Inflammatory macrophage treated with lipopolysaccharide for 1 hour (primary cell): ENCODE measurements at places on chromosomes 7 and 10.

- no peak for DNase-seq
Measured at GRCh38 chr7:90777041-90777440, 180.9 kb downstream of the CDK14 start.

- no peak for DNase-seq
Measured at GRCh38 chr7:131897790-131898165, 341.4 kb upstream of the PODXL start.

- DNase-seq = no peak
Measured at GRCh38 chr7:84055904-84056605, 138.5 kb downstream of the SEMA3A start.

GRCh38 chr7:6505685-6506559 lies 45.3 kb downstream of the GRID2IP start:
- DNase-seq = no peak

DNA sequence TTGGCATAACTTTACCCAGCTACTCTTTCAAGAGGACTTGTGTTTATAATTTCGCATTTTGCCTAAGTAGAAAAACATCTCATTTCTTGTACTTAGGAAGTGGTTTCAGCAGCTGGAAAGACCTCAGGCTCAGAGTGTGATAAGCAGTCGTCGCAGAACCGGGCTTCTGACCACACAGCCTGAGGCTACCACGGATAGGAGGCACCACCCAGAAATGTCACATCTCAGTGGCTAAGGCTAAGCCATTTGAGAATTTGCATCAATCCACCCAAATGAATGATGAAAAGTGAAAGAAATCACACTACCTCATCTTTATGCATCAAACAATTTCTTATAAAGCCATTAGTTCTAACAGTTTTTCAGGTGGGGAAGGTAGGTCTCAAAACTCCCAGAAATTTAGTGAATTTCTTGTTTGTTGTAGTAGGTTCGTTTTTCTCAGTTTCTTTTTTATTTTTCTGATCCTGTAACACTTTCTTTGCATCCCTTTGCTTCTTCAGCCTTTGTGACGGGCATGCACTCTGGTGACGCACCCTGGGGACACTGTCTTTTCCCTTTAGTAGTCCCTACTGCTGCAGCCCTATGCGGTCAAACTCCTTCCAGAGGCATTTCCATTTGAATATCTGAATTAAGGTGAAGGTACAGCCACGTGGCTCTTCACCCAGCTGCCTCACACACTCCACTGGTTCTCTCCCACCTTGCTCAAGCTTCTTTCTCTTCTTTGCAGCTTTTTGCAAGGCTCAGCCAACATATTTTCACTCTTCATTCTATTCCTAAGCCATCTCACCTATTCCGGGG lies 68.5 kb downstream of the MAP3K8 start:
- no peak for DNase-seq

- DNase-seq = no peak
Measured at GRCh38 chr10:116175231-116175630, 97.8 kb downstream of the GFRA1 start.

DNA sequence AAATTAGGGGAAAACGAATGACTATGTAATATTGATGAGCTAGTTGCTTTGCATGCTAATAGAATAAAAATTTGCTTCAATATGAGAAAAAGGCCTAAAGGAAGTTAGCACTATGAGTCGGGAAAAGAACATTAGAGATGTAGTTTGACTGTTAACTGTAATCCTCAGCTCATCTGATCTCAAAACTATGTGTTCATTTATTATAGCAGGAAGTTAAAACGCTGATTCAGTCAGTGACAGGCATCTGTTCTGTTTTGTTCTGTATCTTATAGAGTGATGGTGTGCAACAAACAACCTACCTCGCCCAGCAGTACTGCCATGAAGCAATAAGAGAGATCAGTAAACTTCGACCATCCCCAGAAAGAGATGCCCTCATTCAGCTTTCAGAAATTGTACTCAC lies 48.6 kb downstream of the PDSS1 start:
- no peak for DNase-seq

DNA sequence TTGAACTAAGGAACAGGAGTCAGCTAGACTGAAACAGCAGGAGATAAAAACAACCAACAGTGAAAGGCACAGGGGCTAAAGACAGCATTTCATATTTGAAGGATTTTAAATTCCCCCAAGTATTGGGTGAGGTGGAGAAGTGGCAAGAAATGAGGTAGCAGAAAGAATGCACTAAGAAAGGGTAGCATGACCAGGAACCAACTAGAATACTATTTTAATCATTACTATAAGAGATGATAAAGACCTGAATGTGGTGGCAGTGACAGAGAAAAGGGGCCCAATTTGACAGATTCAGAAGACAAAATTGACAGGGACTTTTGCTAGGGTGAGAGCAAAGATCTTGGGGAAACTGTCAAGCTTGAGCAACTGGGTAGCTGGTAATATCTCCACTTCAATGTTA lies 94.9 kb downstream of the ARHGAP12 start:
- no peak for DNase-seq

DNA sequence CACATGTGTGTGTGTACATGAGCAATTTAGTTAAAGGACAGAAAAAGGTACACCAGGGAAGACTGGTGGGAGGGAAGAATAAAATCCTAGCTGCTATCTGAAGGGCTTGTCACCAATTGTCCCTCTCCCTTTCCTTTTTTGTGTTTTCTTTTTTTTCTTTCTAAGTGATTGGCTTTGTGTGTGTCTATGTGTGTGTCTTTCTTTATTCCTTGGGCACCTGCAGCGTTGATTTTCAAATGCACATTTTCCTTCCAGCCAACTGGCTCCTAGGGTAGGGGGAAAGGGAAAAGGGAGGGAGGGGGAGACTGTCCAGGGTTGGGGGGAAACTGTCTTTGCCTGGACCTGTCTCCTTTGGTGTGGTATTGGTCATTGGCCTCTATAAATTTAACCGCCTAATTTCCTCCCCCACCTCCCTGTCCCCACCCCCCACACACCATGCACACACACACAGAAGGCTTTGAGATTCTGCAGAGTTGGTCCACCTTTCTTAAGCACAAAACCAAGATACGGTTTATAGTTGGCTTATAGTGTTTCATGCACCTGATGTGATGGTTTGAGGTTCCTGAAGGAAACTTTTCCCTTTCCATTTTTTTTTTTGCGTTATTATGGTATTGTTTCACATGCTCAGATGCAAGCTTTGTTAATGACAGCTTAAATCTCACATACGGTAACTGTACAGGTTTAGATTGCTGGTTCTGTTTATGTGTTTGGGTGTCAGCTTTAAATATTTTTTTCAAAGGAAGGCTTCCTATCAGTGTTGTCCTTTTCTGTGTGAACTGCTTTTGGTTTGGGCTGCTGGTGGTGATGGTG lies 2.6 kb downstream of the AUTS2 start:
- DNase-seq = no peak
